ENCODE measurements at places on chromosomes 5 and 9.

- DNase-seq = no peak
Observed at GRCh38 chr5:40227366-40227765, 452.3 kb upstream of the PTGER4 start.

DNA sequence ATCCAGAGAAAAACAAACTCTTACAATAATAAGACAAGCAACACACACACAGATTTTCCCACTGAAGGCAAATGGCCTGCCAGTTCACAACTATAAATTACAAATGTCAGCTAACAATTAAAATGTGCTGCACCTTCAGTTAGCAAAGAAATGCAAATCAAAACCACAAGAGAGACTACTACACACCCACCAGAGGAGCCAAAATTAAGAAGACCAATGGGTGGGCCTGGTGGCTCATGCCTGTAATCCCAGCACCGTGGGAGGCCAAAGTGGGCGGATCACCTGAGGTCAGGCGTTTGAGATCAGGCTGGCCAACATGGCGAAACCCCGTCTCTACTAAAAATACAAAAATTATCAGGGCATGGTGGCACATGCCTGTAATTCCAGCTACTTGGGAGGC, 15.1 kb upstream of the IPPK start:
- DNase-seq = no peak

DNA sequence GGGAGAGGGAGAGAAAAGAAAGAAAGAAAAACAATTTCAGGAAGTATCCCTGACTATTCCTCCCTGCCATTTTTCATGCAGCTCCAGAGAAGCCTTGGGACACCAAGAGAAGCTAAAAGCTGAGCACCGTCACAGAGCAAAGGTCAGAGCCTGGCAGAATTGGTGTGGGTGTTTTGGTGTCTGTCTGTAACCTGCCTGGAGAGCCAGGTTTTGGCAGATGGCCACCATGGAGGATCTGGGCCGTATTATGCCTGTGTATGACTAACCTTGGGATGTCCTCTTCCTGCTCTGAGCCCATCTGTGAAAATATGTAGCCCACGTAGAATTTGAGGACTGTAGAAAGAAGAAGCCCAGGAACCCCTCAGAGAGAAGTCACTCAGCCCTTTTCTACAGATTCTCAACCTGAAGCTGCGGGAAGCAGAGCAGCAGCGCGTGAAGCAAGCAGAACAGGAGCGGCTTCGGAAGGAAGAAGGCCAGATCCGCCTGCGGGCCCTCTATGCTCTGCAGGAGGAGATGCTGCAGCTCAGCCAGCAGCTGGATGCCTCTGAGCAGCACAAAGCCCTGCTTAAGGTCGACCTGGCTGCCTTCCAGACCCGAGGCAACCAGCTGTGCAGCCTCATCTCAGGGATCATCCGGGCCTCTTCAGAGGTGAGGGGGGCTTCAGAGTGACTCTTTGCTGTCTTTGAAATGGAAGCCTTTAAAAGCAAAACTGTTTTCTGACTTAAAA, 18.8 kb downstream of the GLE1 start:
- DNase-seq = no peak

- DNase-seq = peak; percentile 71
Observed at GRCh38 chr5:114362197-114362976, 517 bp downstream of the KCNN2 start.

- peak; percentile 16 for DNase-seq
Observed at GRCh38 chr9:38208206-38208901, 139.3 kb upstream of the SHB start.

DNA sequence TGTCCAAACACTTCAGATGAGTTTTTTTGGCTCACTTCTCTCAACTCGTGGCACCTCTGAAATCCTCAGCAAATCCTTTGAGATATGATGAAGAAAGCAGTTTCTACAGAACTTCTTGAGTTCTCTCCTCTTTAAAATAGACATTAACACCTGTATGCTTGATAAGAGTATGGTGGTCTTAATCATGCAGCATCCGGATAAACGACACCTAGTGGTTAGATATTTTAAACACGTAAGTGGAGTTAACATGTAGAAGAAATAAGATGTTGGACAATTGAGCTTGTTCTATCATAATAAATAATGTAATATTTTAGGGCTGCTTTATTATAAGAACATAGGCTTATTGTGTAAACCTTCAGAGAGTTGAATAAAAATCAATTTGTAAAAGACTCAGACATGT, 324.8 kb downstream of the CYLC2 start:
- no peak for DNase-seq

DNA sequence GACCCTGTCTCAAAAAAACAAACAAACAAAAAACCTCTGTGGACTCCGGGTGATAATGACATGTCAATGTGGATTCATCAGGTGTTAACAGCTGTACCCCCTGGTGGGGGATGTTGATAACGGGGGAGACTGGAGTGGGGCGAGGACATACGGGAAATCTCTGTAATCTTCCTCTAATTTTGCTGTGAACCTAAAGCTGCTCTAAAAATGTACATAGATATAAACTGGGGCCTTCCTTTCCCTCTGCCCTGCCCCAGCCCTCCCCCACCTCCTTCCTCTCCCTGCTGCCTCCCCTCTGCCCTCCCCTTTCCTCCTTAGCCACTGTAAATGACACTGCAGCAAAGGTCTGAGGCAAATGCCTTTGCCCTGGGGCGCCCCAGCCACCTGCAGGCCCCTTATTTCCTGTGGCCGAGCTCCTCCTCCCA, 1.4 kb upstream of the CEL start:
- DNase-seq = no peak

DNA sequence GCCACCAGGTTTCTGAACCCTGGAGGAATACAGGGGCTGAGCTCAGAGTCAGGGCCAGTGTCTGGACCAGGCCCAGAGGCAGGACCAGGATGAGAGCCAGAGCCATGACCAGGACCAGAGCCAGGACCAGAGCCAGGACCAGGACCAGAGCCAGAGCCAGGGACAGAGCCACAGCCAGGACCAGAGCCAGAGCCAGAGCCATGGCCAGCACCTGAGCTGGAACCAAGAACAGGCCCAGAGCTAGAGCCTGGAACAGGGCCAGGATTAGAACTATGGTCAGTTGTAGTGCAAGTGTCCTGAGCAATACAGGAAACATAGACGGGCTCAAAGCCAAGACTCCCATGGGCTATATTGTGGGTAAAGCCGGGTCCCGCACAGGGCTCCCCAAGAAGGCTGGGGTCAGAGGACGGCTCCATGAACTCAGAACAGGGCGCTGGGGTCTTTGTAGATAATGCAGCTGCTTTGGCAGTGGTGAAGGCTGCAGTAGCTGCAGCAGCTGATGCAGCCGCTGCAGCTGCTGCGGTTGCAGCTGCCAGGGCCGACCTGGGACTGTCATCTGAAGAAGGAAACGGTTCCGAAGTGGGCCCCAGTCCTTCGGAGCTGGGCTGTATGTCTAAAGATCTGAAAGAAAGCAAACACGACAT, 559 bp downstream of the SPAG8 start:
- DNase-seq = peak; percentile 70

DNA sequence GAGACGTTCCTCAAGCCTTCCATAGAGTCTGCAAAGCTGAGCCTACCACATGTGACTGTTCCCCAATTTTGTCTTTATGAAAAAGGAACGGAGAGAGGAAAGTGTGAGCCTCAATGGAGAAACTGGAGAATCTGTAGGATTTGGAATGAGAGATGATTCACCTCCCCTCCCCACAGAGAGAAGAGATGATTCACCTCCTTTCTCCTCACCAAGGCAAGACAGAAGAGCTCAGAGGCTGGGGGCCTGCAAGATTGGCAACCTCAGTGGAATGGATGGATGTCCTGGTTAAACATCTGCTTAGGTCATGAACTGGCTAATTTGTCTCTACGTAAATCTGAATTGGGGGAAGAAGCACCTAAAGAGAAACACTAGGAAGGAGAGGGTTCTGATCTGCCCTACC, 17.0 kb upstream of the MOCS2 start:
- DNase-seq = no peak

- no peak for DNase-seq
Observed at GRCh38 chr9:137049544-137050449, 3.8 kb upstream of the NPDC1 start.
